ENCODE measurements at places on chromosomes 5 and 9. TPM values are rescaled to one million over a fixed set of nuclear protein-coding genes. Genes with fewer than 3 reads are reported as not detected.
A peak's percentile ranks its signal among the peaks of the same experiment; 100 is the strongest.

PRDM9 gene
- polyA plus RNA-seq = not detected

MCC gene
- polyA plus RNA-seq = 4.8 TPM

APBA1 gene
- 5.0 TPM for polyA plus RNA-seq

DNAH5 gene
- polyA plus RNA-seq = 2.1 TPM

LMX1B gene
- not detected for polyA plus RNA-seq

DNA sequence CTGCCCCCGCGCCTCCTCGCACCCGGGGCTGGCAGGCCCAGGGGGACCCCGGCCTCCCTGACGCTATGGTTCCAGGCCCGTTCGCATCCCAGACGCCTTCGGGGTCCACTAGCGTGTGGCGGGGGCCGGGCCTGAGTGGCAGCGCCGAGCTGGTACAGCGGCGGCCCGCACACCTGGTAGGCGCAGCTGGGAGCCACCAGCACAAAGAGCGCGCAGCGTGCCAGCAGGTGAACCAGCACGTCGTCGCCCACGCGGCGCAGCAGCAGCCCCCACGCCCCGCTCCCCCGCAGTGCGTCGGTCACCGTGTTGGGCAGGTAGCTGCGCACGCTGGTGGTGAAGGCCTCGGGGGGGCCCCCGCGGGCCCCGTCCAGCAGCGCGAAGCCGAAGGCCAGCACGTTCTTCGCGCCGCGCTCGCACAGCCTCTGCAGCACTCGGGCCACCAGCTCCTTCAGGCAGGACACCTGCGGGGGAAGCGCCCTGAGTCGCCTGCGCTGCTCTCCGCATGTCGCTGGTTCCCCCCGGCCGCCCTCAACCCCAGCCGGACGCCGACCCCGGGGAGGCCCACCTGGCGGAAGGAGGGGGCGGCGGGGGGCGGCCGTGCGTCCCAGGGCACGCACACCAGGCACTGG, 548 bp downstream of the TERT start:
- DNase-seq = no peak

GRCh38 chr5:92070786-92071185, 687.7 kb upstream of the ARRDC3 start:
- no peak for DNase-seq

DNA sequence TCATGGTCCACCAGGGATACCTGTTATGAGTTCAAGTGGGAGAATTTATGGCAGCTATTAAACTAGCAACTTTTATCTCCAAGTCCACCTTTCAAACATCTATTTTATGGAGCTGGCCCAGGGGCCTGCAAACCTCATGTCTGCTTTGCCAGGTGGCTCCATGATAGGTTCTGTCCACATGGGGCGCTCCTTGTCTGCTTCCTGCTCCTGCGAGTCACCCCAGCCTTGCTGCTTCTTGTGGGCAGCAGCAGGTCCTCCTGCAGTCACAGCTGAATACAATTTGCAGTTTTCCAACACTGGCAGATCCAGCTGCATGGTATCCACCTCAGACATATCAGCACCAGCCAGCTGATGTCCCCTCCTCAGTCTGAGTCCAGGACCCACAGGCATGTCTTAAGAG, 39.6 kb upstream of the FRRS1L start:
- DNase-seq = no peak

- peak; percentile 71 for DNase-seq
Observed at GRCh38 chr5:77852514-77853352, 76.6 kb upstream of the TBCA start.

DNA sequence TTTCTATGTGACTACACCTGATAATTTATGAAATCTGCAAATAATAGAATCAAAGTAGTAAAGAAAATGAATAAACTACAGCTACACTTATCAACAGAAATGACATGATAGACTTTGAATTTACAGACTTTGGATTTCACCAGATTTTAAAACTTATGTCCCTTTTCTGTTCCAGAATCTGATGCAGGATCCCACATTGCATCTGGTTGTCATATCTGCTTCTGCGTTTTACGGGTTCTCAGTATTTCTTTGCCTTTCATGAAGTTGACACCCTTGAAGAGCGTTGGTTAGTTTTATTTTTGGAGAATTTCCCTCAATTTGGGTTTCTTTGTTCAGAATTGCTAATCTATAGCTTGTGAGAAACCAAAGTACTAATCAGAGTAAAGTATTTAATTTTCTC, 174.9 kb upstream of the ADCY2 start:
- DNase-seq = no peak

- no peak for DNase-seq
Observed at GRCh38 chr9:136587944-136588662, 42.3 kb upstream of the NOTCH1 start.

Measured in fibroblast of lung (primary cell).